IMR-90 (cell line): ENCODE measurements at places on chromosomes 3 and 15. TPM values are rescaled to one million over a fixed set of nuclear protein-coding genes. Genes with fewer than 3 reads are reported as not detected.
A peak's percentile ranks its signal among the peaks of the same experiment; 100 is the strongest.

DNA sequence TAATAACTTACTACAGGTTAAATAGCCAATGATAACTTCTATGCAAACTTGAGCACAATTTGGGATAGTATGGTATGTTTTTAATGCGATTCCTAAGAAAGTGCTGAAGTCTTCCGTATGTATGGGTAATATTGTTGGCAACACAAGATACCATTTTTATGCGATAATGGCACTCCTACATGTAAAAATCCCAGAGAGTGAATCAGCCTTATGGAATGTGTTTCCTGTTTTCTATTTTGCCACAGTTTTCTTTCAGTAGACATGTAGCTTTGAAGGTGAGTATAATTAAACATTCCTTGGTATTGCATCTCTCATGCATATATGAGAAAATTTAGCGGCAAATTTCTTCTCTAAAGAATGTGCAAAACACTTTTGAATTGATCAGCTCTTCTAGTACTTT is 396.8 kb upstream of the AZI2 start:
- DNase-seq, result no peak

The IL17RC gene
- 28.3 and 29.9 TPM in 2 replicates for polyA plus RNA-seq

DNA sequence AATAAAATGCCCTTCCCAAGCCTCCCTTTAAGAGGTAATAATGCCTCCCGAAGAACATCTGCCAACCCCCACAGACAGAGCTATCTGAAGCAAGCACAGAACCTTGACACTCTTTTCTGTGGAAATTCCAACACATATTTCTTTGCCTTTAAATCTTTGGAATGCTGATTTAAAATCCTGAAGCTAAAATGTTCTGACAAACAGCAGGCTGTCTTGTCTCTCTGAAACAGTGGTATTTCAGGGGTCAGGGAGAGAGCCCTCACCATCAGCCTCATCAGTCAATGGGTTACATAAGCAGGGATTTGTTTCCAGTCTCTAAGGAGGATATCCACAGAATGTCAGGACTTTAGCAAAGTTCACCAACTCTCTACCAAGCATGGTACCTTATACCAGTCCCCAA is 27.8 kb upstream of the ARHGEF3 start:
- no peak for DNase-seq

GRCh38 chr15:77988347-77989295 is 88.9 kb downstream of the TBC1D2B start:
- no peak for DNase-seq

GRCh38 chr3:148940983-148941382 is 50.4 kb upstream of the GYG1 start:
- DNase-seq, result no peak

GRCh38 chr15:82110144-82110543 is 64.3 kb upstream of the MEX3B start:
- DNase-seq, result no peak

DNA sequence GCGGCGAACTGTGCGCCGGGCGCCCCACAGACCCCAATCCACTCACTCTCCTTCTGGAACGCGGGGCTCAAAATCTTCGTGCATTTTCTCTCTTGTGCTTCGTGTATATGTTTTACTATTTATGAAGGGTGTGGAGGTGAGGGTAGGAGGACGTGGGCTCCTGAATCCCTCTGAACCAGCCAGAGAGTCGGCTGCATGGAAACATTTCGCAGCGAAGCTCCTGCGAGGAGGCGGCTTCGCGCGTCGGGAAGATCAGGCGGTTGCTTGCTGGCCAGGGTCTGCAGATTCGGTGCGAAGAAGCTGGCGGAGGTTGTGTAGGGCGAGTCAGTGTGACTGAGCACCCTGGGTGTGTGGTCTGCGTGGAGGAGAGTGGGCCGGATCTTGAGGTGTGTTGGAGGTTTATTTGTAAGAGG is 1.1 kb downstream of the CNTN4 start:
- no peak for DNase-seq

DNA sequence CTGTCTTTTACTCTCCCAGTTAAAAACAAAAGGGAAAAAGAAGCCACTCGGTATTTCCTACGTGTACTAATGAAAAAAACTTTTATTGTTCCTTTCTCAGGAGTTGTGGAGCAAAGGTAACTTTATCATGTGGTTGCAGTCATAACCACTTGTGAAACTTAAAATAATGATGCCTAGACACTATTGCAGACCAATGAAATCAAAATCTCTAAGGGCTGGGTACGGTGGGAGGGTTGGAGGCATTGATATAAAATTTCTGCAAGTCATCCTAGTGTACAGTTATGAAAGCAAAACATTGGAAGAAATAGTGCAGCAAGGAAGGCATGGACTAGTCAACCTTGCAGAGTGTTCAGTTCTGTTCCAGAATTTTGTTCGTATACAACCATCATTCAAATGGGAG is 808.8 kb downstream of the TUSC7 start:
- DNase-seq, result no peak

GRCh38 chr15:39188314-39188713 is 392.6 kb upstream of the THBS1 start:
- no peak for DNase-seq

GRCh38 chr3:5297895-5298294 is 110.4 kb downstream of the EDEM1 start:
- no peak for DNase-seq

DNA sequence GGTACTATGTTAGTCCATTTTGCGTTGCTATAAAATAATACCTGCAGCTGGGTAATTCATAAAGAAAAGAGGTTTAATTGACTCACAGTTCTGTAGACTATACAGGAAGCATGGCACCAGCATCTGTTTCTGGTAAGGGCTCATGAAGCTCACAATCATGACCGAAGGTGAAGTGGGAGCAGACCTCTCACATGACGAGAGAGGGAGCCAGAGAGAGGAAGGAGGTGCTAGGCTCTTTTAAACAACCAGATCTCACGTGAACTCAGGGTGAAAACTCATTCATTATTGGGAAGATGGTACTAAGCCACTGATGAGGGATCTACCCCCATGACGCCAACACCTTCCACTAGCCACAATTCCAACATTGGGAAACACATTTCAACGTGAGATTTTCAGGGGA is 301.7 kb upstream of the MDFIC2 start:
- DNase-seq, result no peak

- DNase-seq, result no peak
Measured at GRCh38 chr15:49387471-49387870, 35.6 kb upstream of the FGF7 start.

- no peak for DNase-seq
Measured at GRCh38 chr3:133457465-133458067, 57.7 kb downstream of the BFSP2 start.

The GREM1 gene
- polyA plus RNA-seq, result 852 and 1,130 TPM in 2 replicates

GRCh38 chr3:13098192-13098988 is 25.2 kb upstream of the IQSEC1 start:
- DNase-seq, result no peak

- DNase-seq, result no peak
Measured at GRCh38 chr3:56887402-56888025, 85.8 kb upstream of the ARHGEF3 start.

- DNase-seq, result no peak
Measured at GRCh38 chr3:171763392-171763791, 46.9 kb downstream of the PLD1 start.

The SCN5A gene
- polyA plus RNA-seq, result 1.9 and 2.1 TPM in 2 replicates

The LINGO1 gene
- 0.05 and 0.13 TPM in 2 replicates for polyA plus RNA-seq

- no peak for DNase-seq
Measured at GRCh38 chr3:150396491-150396890, 11.6 kb upstream of the TSC22D2 start.

The PCSK6 gene
- not detected in 2 replicates for polyA plus RNA-seq

The CA12 gene
- polyA plus RNA-seq, result 52.6 and 55.2 TPM in 2 replicates

GRCh38 chr15:74585191-74585590 is 30.4 kb upstream of the CLK3 start:
- DNase-seq, result no peak

DNA sequence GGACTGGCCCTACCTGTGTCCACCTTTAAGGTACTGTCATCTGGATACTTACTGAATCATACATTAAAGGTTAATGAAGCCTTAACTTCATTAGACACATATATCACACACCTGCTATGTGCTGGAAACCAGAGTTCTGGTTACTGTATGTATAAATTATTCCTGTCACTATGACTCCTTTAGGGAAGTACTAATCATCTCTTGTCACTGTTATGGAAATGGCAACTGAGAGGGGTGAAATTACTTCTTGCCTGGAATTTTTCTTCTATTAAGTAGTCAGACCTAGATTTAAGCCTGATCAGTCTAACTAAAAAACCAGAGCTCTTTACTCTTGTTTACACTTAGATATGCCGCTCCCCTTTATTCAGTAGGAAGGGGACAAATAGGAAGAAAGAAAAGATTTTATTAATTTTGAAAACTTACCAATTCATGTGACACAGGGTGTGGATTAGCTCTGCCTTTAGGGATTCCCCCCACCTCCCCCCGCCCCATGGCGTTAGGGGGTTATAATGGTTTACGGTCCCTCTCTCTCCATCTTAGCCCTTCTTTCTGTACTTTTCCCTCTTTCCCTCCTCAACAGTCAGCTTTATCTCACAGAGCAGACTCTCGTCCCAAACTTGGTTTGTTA is 152.5 kb downstream of the KLHL25 start:
- no peak for DNase-seq

The FBXO22 gene
- 22.4 and 24.5 TPM in 2 replicates for polyA plus RNA-seq

The CYP1A2 gene
- polyA plus RNA-seq, result not detected in 2 replicates

The IMPG2 gene
- 0.06 and 0.10 TPM in 2 replicates for polyA plus RNA-seq

DNA sequence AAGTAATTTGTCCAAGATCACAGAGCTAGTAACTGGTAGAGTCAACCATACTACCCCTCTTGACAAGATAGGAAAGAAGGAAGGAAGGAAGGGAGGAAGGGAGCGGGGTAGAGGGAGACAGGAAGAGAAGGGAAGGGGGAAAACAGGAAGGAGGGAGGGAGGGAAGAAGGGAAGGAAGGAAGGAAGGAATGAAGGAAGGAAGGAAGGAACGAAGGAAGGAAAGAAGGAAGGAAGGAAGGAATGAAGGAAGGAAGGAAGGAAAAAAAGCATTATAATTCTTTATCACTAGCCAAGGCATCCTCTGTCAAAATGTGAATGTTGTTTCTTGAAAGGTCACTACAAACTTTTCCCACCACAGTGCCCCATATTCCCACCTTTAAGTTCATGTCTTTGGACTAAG is 223.6 kb downstream of the SHQ1 start:
- DNase-seq, result no peak

DNA sequence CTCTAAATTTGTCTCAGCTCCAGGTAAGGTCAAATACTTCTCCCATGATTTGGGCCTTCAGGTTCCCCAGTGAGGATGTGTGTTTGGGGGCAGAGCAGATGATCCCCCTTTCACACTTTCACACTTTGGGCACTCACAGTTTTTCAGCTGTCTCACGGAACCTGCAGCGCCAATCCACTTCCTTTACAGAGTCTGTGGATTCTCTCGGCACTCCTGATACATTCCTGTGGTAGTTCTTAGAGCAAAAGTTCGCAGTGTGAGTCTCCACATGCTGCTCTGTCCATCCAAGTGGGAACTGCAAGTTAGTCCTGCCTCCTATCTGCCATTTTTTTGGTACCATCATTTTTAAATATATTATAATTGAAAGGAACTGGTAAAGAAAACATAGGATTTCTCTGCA is 20.2 kb upstream of the CPOX start:
- peak; percentile 29 for DNase-seq

- no peak for DNase-seq
Measured at GRCh38 chr3:186330772-186331460, 31.1 kb downstream of the DGKG start.

GRCh38 chr3:23324745-23325144 is 121.6 kb downstream of the UBE2E2 start:
- DNase-seq, result peak; percentile 65
